Caudate nucleus (tissue), 63 donors: ENCODE measurements at places on chromosomes 4 and X.

DNA sequence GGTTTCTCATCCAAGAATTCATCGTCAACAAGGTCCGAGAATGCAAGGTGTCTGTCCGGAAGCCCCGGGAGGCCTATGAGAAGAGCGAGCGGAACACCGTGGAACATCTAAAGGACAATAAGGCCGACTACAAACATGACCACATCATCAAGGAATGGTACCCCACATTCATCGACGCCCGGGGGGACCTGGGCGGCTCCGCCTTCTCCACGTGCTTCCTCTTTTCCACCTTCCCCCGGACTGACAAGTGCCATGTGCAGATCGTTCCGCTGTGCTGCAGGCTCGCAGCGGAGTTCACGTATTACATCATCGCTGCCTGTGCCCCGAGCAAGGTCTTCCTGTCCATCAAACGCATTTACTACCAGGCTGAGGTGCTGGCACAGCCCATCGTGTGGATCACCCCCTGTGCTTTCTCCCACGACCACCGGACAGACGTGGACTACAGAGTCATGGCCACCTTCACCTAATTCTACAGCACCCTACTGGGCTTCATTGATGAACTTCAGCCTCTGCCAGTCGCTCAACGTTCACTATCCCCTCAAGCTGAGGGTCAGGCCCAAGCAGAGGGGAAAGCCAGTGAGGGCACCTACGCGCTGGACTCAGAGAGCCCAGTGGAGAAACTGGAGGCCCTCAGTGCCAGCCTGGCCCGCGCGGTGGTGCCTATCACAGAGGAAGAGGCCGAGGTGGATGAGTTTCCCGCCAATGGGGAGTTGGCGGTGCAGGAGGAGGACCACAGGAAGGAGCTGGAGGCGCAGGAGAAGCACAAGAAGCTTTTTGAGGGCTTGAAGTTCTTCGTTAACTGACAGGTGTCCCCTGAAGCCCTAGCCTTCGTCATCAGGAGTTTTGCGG lies 125.9 kb upstream of the PABPC4L start:
- no peak for DNase-seq

GRCh38 chr4:10688846-10689245 lies 4.3 kb upstream of the CLNK start:
- no peak for DNase-seq

- no peak for DNase-seq
Observed at GRCh38 chrX:120740072-120740471, 110.2 kb upstream of the C1GALT1C1 start.

DNA sequence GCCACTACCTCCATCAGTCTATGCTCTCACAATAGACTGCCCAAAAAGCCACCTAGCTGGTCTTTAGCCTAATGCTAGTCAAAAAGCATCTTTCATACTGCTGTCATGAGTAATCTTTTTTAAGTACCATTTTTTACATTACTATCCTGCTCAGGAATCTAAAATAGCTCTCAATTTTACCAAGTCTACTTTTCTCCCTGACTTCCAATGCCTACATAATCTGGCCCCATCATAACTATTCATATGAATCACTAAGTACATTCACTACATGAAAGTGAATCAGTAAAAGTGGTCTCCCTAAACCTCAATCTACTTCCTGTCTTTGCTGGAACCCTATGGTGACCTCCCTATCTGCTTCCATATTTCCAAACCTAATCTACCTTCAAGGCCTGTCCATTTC lies 105.9 kb downstream of the THOC2 start:
- no peak for DNase-seq

- DNase-seq, result no peak
Observed at GRCh38 chr4:124590480-124590879, 122.1 kb downstream of the ANKRD50 start.

DNA sequence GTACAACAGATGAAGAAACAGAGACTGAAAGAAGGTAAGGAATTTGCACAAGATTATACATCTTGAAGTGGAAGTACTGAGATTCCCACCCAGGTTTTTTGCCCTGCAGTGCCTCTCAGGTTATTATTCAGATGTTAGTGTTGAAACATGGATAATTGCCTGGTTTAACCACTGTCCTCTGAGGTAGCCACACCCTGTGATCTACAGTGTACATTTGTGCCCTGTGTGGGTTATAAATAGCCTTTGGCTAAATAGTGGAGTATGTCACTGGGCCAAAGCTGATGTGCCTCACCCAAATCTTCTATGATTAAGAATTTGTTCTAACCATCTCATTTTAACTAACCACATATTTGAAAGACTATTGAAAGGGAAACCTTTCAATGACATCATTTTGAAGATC lies 5.4 kb upstream of the ASB5 start:
- no peak for DNase-seq

DNA sequence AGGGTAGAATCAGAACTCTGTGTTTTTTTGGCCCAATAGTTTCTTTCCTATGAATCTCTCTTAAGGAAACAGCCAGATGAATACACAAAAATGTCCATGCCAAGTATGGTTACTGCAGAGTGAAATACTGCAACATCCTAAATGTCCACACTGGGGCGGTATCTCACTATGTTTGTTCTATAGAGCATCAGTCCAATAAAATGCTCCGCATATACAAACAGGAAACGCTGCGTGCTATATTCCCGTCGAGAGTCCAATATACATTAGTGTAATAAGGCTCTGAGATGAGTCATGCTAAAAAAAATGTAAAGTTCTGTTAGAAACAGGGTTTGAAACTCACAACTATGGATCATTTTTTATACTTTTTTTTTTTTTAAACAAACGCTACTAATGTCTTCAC lies 72.9 kb upstream of the ENOX2 start:
- DNase-seq, result peak; percentile 0

DNA sequence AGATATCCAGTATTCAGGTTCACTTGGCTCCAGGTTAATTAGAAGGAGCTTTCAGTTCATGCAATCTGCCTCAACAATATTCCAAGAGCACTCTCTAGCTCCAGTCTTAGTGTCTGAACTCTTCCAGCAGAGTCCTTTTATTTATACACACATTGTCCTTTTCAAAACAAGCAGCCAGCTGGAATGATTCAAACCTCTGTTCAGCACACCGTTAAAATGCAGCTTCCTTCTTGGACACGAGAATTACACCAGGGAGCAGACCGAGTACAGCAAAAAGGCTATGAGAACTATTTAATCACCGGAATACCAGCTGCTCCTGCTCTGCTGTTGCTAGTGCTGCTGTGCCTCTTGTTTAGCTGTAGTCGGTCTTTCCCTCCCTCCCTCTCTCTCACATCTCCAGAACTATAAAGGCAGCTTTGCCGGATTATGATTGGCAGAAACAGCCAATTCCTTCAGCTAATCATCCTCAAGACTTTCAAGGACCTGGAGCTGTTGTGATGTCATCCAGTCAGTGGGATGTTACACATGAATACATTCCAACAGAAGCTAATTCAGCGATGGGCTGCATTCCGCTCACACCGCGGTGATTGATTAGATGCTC lies at the start of gene NDST4:
NDST4 (minus strand) TSS at position 115 of the 601 bp plus-strand sequence. CDS start 36,584 bp downstream, outside the sequence.
- DNase-seq, result peak; percentile 31

DNA sequence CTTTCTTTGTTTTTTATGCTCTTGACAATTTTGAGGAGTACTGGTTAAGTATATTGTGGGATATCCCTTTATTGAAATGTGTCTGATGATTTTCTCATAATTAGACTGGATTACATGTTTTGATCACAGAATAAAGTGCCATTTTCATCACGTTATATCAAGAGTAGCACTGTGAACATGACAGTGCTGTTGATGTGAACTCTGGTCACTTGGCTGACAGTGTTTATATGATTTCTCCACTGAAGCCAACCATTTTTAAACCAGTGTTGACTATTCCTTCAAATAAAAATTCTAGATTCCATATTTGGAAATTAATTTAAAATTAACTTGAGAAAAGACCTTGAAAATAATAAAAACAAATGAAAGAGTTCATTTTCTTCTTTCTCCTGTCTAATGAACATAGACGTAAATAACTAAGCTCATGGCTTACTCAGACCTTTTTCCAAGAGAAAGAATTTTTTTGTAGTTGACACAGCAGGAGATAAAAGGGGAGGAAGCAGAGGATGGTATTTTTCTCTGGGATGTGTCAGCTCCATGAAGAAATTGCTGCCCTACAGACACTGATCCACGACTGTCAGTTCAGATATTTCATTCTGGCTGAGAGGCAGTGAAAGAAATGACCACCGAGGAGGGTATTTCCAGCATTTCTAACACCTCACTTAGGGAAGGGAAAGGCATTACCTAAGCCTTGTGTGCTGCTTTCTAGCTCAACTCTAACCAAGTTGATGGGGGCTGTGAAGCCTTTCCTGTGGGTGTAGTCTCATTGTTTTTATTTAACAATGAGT lies 150.9 kb upstream of the ANK2 start:
- DNase-seq, result no peak

GRCh38 chr4:122017296-122017695 lies 65.4 kb upstream of the TRPC3 start:
- DNase-seq, result no peak

GRCh38 chr4:38902695-38903094 lies 35.1 kb downstream of the FAM114A1 start:
- no peak for DNase-seq

- DNase-seq, result no peak
Observed at GRCh38 chr4:112173593-112174558, 28.6 kb downstream of the FAM241A start.

- no peak for DNase-seq
Observed at GRCh38 chr4:74252933-74253332, 55.3 kb upstream of the EPGN start.

- DNase-seq, result no peak
Observed at GRCh38 chr4:107192601-107193000, 156.5 kb upstream of the DKK2 start.

DNA sequence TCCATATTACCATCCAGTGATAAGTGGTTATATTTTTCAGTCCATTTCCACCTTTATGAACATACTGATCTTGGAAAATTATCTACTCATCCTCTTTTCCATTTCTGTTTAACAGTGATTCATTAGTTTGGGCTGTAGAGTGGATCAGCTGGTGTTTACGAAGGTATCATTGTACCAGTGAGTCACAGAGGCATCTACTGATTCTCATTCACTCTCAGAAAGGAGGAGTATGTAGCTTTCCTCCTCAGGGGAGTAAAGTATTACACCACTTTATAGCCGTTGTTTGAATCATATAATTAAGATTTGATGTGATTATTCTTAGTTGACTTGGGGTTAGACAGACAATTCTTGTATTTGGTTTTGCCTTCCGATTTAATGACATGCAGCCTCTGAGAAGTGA lies 74.7 kb downstream of the GALNT7 start:
- DNase-seq, result no peak

GRCh38 chr4:124487651-124488050 lies 224.9 kb downstream of the ANKRD50 start:
- no peak for DNase-seq

DNA sequence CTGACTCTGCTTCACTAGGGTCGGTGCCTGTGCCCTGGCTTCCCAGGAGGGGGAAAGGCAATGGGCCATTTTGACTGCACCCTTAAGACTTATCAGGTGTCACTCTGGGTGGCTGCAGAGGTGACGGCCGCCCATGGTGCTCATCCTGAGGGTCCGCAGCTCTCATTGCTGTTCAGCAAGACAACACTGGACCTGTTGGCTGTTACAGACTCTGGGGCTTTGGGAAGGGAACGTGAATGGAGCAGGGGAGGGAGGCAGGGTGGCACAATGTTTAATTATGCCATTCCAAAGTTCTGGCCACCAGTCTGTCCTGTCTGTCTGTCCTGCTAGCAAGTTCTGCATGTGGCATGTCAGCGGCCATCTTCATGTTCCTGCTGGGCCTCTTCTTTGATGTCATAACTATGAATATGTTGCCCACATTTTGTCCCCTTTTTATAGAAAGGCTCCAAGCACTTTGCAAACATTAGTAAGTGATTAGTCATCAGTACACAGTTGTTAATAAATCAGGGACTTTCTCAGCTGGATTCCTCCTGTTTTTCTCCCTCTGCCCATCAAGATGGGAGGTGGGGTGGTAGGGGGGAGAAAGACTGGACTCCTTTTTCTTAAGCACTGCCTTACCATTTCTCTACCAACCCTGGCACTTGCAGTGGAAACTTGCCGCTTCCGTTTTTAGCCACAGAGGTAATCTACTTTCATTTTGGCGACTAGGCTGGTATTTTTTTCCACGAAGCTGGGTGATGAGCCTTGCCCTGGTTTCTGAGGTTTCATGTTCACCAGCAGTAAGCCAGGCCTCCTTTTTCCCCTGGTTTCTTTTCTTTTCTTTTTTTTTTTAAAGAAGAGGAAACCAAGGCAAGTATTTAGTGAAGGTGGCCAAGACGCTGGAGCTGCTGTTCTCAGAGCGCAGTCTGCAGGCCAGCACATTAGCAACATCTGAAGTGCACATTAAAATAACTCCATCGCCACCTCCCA lies 88.6 kb upstream of the TRIM2 start:
- DNase-seq, result no peak

DNA sequence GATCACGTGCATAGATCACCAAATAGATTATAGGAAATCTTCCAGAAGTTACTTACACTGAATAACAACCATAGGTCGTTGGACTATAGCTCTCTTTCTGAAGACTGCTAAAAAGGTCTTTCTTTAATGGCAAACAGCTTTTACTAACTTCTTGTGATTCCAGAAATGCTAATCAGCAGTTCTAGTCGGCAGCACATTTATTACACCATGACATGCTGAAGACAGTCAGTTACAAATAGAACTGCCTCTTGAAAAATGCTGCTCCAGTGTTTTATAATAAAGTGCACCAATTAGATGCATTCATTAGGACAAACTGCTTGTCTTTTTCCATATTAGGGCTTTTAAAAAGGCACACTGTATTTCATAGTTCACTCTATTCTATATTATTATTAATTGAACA lies 488.2 kb downstream of the PABPC4L start:
- no peak for DNase-seq
